GM12878 (cell line): ENCODE measurements at places on chromosomes 3 and 15. TPM values are rescaled to one million over a fixed set of nuclear protein-coding genes. Genes with fewer than 3 reads are reported as not detected.

The SLC6A11 gene
- polyA plus RNA-seq, result not detected in 2 replicates

The MTMR10 gene
- 7.5 and 7.7 TPM in 2 replicates for polyA plus RNA-seq

The FETUB gene
- polyA plus RNA-seq, result not detected in 2 replicates

The ISG20 gene
- polyA plus RNA-seq, result 85.7 and 91.1 TPM in 2 replicates

The RASGRP1 gene
- 12.5 and 13.3 TPM in 2 replicates for polyA plus RNA-seq

The CNTN6 gene
- not detected in 2 replicates for polyA plus RNA-seq

The OGG1 gene
- 32.6 and 35.6 TPM in 2 replicates for polyA plus RNA-seq

The NAALADL2 gene
- 6.9 and 10.8 TPM in 2 replicates for polyA plus RNA-seq
